ENCODE measurements at places on chromosomes 6 and 20.

- DNase-seq, result no peak
Observed at GRCh38 chr20:31516166-31516565, 1.9 kb downstream of the HM13 start.

DNA sequence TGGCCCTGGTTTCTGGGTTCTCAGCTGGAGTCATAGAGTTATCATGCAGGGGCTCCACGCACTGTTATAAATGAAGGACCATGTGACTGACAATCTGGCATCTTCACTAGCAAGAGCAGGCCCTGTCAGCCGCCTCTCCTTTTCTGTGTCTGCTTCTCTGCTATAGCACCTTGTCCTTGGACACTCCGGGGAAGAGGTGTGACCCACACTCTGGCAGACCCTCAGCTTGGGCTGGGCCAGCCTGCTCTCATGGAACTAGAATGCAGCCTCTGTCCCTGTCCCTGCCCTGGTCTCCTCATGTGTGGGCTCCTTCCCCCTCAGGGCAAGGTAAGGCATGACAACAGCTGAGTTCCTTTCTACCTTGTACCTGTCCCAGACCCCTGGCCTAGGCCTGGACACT, 10.9 kb upstream of the FANCE start:
- DNase-seq, result no peak

GRCh38 chr20:16147216-16147615, 426.0 kb downstream of the KIF16B start:
- no peak for DNase-seq

GRCh38 chr20:63855363-63856097, 5.8 kb upstream of the ABHD16B start:
- no peak for DNase-seq

DNA sequence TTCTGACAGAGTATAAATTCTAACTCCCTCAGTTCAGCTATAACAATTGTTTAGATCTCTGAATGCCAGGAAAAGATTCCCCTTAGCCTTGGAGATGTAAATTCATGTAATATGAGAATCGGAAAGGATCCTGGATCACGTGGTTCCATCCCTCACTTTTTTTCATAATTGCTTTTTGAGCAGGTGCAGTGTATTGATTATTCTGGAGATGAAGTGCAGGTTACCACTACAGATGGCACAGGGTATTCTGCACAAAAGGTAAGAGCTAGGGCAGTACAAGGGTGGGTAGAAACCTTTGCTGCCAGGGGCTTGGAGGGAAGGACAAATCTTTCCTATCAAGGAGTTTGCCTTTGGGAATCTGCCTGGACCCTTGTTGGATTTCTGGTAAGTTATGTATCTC, 52.7 kb downstream of the KDM1B start:
- no peak for DNase-seq

DNA sequence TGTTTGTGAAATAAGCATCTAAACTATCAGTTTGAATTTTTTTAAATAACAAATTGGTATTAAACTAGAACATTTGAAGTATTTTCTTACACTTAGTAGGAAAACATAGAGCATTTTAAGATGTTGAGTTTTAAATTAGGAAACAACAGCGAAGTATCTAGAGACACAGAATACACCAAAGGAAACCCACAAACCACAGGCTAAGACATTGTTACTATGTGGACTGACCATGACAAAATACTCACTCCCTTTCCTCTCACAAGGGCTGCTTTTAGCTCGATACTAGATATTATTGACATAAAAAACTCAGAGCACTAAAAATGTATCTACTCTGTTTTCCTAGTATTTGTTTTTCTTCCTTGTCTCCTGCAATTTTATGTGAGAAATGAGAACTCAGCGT, 266.0 kb upstream of the CITED2 start:
- no peak for DNase-seq

- DNase-seq, result no peak
Observed at GRCh38 chr6:78552435-78552834, 314.9 kb upstream of the IRAK1BP1 start.

DNA sequence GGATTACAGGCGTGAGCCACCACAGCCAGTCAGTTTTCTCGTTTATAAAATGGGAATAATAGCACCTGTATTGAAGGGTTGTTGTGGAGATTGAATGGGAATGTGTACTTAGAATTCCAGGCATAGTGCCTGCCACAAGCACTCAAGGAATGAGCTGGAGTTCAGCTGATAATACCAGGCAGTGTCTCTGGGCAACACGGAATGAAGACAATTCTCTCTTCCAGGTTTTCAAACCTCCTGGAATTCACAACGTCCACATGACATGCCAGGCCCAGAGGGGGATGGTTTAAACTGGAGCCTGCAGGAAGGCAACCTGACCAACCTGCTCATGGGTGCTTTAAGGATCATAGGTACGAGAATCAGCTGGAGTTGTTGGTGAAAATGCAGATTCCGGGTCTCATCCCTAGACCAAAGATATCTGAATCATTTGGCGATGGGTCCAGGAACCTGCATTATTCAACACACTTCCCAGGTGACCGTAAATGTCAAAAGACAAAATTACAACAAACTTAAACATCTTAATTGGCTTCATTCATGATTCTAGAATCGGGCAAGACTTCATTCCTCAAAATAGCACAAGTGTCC, 1.9 kb upstream of the PTPN1 start:
- no peak for DNase-seq

DNA sequence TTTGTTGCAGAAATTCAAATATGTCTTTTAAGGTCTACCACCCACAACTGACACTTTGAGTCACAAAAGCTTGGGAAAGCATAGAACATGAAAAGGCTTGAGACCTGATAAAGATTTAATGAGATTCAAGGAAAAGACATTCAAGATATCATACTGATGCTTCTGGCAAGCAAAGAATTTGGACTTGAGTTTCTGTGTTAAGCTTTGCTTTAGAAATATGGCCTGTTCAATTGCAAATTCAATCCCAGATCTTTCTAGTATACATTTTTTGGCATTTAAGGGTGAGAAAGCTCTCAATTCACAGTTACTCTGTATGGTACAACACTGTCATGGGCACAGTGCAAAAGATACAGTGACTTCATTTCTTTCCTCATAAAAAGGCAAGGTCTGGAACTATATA, 38.9 kb upstream of the LAMP5 start:
- DNase-seq, result no peak

- no peak for DNase-seq
Observed at GRCh38 chr6:1321738-1322137, 9.8 kb downstream of the FOXQ1 start.

GRCh38 chr6:122853259-122853995, 64.4 kb downstream of the SMPDL3A start:
- DNase-seq, result no peak

- no peak for DNase-seq
Observed at GRCh38 chr6:136086686-136087085, 163.4 kb downstream of the MTFR2 start.

- no peak for DNase-seq
Observed at GRCh38 chr6:5732496-5732895, 274.2 kb downstream of the NRN1 start.

DNA sequence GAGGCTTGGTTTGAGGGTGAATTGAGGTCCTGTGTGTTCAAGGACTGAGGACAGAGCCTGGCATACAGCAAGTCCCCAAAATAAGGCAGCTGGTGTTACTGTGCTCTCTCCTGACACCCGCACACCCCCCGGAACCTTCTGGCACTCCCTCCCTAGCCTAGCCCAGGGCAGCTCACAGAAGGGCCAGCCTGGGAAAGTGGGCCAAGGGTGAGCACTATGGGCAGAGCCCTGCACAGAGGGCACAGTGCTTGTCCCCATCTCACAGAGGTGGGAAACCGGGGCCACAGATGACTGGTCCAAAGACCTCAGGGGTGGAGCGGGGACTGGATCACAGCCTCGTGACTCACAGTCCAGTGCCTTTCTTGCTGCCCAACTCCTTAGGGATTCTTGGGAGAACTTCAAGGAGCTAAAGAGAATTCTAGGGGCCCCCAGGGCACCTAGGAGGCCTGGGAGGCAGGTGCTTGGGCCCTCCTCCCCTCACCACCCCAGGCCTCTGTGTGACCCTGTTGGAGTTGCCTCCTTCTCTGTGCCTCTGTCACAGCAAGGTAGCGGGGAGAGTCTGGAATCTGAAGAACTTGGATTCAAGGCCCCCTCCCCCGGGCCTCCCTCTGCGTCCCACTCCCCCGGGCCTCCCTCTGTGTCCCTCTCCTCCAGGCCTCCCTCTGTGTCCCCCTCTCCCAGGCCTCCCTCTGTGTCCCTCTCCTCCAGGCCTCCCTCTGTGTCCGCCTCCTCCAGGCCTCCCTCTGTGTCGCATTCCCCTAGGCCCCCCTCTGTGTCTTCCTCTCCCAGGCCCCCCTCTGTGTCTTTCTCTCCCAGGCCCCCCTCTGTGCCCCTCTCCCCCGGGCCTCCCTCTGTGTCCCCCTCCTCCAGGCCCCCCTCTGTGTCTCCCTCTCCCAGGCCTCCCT, 13.5 kb downstream of the DLGAP4 start:
- no peak for DNase-seq

GRCh38 chr6:136783495-136784270, 8.6 kb downstream of the MAP3K5 start:
- no peak for DNase-seq

DNA sequence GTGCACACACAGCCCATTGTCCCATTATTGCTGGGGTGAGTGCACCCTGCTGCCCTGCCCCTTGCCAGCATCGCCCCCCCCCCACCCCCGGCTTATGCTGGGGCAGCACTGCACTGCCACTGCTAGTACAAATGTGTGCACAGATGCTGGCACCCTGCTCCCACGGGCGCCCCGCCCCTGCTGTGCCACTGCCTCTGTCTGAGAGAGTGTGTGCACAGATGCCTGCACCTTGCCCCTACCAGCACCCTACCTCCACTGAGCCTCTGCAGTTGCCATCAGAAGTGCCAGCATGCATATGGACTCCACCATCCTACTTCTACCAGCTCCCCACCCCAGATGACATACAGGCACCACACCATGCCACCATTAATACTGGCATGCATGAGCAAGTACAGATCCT, 454.6 kb upstream of the KHDRBS2 start:
- no peak for DNase-seq

DNA sequence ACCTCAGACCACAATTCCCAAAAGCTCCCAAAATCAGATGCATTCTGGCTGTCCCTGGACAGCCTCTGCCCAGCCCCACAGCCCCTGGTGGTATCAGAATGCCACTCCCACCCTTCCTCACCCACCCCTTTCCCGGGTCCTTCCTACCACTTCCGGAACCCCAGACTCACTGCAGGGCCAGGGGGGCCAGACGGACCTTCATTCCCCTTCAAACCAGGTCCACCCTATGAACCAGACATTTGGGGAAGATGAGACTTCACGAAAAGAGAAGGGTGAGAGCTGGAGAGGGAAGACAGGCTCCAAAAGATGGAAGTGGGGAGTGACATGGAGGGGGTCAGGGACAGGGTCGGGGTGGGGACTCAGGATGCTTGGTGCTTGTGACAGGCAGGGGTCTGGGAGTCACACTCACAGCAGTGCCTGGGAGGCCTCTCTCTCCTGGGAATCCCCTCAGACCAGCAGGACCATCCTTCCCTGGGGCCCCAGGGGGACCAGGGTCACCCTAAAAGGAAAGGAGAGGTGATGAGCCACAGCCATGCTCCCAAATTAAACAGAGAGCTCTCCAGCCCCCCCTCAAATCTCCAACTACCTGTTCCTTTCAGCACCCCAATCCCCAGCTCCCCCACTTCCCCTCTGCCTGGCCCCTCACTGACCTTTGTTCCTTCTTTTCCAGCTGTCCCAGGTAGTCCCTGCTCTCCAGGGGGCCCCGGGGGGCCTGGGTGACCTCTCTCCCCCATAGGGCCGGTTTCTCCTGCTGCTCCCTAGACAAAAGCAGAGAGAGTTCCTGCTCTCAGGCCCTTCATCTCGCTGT, 20.2 kb downstream of the COL11A2 start:
- DNase-seq, result no peak

DNA sequence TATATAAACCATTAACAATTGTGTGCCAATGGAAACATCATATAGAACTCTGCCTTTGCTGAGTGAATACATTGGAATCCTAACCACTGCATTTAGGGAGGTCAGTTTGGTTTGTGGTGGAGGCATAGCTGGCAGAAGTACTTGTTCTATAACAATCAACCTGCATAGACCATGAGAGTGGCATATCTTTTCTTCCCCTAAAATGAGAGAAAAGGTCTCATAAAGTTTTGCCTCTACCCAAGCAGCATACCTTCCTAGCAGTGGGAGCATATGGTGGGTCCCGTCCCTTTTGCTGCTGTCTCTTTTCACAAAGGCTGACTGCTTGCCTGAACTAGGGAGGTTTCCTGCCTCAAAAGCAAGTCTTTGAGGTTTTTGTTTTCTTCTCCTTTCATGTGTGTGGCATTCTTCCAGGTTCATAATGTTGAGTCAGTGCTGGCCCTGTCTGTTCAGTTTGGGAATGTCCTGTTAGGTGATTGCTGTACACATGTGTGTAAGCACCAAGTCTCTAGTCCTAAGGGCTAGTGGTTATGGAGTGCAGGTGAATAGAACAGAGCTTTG, 61.2 kb upstream of the SUPT3H start:
- no peak for DNase-seq

DNA sequence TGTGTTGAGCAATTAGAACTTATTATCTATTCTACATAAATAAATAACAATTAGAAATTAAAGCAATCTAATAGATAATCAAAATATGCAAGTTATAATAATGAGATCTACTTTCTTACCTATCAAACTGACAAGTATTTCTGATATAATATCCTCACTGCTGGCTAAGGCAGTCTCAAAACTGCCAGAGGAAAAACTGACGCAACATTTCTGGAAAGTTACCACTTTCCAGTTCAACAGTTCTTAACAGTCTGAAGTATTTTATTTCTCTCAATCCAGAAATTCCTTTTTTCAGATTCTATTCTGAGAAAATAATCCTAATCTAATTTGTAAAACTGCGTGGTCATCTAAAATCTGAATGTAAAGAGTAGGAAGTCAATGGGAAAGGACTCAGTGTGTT, 121.0 kb downstream of the TRDN start:
- DNase-seq, result no peak

- no peak for DNase-seq
Observed at GRCh38 chr6:113999284-113999683, 28.3 kb upstream of the HDAC2 start.

GRCh38 chr20:33280775-33281174, 2.2 kb upstream of the BPIFB1 start:
- no peak for DNase-seq

- no peak for DNase-seq
Observed at GRCh38 chr6:132790450-132790849, 8.0 kb downstream of the SLC18B1 start.

DNA sequence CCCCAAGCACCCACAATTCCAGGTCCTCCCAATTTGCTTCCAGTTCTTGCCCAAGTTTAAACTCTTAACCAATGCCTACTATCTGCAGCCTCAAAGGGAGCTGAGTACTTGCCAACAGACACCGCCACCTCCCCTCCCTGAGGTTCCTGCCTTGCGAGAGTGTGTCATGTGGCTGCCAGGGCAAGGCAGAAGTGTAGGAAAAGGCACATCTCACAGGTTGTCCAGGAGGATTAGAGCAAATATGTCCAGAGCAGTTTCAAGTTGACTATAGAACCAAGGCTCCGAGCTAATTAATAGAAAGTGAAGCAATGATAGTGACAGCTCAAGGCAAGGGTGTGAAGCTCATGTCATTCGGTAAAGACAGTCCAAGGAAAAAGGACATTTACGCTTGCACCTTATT, 127.8 kb downstream of the ATXN1 start:
- no peak for DNase-seq

GRCh38 chr20:44018259-44018941, 103.7 kb downstream of the TOX2 start:
- peak; percentile 100 for DNase-seq

- DNase-seq, result no peak
Observed at GRCh38 chr6:125206389-125206788, 52.8 kb downstream of the TPD52L1 start.

Data from SJCRH30 (cell line).